OCI-M1 (cell line): ENCODE measurements at places on chromosomes 7 and 10.
A peak's percentile ranks its signal among the peaks of the same experiment; 100 is the strongest.

GRCh38 chr10:108849186-108849585 is 1074.1 kb downstream of the XPNPEP1 start:
- DNase-seq, result no peak

DNA sequence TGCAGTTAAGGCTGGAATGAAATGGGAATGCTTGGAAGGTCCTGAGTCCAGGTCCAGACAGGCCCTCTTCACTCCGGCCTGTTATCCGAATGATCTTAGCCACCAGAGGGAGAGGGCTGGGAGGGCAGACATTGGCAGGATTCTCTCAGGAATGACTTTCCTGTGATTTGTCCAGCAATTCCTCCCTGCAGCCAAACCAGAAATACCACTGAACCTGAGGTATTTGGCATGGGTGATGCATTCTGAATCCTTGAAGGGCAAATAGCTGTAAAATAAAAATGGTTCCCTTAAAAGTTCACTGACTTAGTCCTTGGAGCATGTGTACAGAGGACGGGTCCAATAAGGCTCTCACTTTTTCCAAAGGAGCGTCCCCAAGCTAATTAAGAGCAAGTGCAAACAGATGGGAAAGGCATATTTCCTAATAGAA is 77.5 kb upstream of the HABP2 start:
- DNase-seq, result no peak

GRCh38 chr10:9342885-9343570 is 1288.5 kb downstream of the GATA3 start:
- DNase-seq, result peak; percentile 72

GRCh38 chr10:127283576-127283975 is 87.2 kb upstream of the INSYN2A start:
- DNase-seq, result no peak

GRCh38 chr10:43160046-43160920 is 22.0 kb downstream of the CSGALNACT2 start:
- no peak for DNase-seq

DNA sequence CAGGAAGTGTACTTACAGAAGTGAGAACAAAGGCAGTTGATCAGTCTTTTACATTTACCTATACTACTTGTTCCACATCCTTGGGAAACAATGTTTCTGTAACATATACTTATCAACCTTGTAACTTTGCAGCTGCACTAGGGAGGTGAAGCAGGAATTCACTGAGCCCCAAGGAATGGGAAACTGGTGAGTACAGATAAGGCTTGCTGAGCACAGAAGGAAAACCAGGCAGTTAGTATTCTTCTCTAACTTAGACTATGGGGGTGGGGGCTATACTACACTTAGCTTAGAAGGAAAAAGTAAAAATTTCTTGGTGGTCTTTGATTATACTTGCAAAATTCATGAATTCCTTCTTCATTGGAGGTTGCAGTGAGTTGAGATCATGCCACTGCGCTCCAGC is 6.9 kb upstream of the ZNF33A start:
- DNase-seq, result peak; percentile 14

- no peak for DNase-seq
Measured at GRCh38 chr7:147380926-147381325, 1209.6 kb upstream of the C7orf33 start.

- DNase-seq, result no peak
Measured at GRCh38 chr7:56028942-56029630, 22.2 kb downstream of the PSPH start.

- DNase-seq, result no peak
Measured at GRCh38 chr7:28207486-28208158, 27.0 kb upstream of the JAZF1 start.

GRCh38 chr10:131446171-131446570 is 134.7 kb upstream of the TCERG1L start:
- DNase-seq, result no peak

DNA sequence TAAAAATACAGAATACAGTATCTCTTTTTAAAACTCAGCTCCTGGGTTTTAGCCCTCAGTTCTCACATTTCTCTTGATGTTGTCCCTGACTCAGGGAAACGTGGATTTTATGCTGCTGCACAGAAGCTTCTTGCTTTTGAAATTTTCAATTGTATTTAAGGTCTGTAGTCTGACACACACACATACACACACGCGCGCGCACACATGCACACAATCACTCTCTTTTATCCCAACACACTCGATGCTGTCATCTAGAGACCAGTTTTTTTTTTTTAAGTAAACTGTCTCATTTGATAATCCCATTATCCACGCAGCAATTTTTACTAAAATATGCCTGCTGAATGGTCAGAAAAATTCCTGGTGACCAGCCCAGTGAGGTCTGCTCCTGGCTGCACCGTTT is 108.6 kb downstream of the KMT2E start:
- DNase-seq, result no peak

GRCh38 chr10:6924166-6924565 is 344.1 kb upstream of the PRKCQ start:
- no peak for DNase-seq

- DNase-seq, result no peak
Measured at GRCh38 chr7:137985897-137986251, 16.0 kb downstream of the CREB3L2 start.

DNA sequence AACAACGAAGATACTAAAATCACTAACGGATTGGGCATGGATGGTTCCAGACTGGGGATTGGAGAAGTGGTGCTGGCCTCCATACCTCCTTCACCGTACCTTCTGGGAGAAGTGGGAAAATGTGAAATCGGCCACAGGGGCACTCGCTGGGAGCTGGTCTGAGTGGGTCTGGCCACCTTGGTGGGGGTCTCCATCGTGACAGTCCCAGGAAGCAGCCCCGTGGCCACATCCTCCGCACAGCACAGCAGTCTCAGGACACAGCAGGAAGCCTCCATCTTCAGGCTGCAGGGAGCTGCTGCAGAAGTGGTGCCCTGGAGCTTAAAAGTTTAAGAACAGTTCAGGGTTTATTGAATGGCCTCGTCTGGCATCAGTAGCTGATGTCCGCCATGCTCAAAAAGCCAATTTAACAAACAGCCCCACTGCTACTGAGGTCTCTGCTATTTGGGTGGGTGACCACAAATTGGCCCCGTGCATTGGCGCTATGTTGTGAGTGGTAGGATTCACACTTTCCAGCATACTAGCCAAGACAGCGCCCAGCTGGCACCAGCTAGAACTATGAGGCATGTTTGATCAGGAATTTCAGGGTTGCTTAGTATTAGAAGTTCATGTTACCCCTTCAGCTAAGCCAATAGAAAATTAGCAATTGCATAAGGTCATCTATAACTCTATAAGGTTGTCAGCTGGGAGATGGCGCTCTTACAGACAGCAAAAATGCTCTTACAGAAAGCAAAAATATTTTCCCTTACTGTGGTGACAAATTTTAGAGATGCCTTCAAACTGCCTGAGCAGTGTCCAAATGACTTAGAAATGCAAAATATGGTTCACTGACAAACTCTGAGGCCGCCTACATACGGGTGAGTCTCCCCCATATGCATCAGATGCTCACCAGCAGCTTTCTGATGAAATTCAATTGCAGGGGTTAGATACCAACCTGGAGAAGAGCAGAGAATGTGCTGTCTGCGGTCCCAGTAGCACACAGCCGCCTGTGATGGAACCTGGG is 17.0 kb downstream of the PKD1L1 start:
- DNase-seq, result no peak

DNA sequence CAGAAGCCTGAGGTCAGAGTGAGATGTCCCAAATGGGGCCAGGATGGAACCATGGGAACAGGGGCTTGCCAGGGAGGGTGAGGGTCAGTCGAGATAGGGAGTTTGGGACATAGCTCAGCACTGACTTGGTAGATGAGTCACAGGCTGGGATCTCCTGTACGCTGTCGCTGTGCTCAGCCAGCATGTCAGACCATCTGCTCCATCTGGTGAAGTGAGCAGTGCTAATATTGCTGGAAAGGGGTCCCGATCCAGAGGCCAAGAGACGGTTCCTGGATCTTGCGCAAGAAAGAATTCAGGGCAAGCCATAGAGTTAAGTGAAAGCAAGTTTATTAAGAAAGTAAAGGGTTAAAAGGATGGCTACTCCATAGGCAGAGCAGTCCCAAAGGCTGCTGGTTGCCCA is 505.6 kb downstream of the GALNT17 start:
- no peak for DNase-seq

DNA sequence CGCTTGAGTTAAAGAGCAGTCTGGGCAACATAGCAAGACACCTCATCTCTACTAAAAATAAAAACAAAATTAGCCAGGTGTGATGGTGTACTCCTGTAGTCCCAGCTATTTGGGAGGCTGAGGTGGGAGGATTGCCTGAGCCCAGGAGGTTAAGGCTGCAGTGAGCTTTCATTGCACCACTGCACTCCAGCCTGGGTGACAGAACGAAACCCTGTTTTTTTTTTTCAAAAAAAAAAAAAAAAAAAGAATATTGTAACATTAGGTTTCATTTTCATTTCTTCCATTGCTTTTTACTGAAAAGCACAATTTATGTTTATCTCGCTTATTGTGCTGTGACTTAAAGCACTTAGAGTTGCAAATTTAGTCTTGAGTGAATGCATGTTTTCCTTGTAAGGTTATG is 80.0 kb downstream of the MLLT10 start:
- DNase-seq, result no peak
